ENCODE measurements at places on chromosomes 13 and 19.

DNA sequence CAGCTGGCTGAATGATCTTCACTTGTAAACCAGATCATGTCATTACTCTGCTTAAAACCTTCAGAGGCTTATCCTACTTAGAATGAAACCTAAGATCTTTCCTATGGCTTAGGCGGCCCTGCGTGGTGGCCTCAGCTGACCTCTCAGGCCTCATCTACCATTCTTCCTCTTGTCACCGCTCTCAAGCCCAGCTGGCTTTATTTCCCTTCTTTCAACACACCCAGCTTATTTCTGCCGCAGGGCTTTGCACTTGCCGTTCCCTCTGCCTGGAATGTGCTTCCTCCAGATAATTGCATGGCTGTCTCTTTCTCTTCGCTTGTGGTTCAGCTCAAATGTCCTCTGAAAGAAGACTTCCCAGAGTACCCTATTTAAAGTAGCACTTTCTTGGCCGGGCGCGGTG, 3.6 kb upstream of the ASF1B start:
- DNase-seq: no peak

GRCh38 chr13:58187881-58188280, 556.3 kb downstream of the PCDH17 start:
- no peak for DNase-seq

DNA sequence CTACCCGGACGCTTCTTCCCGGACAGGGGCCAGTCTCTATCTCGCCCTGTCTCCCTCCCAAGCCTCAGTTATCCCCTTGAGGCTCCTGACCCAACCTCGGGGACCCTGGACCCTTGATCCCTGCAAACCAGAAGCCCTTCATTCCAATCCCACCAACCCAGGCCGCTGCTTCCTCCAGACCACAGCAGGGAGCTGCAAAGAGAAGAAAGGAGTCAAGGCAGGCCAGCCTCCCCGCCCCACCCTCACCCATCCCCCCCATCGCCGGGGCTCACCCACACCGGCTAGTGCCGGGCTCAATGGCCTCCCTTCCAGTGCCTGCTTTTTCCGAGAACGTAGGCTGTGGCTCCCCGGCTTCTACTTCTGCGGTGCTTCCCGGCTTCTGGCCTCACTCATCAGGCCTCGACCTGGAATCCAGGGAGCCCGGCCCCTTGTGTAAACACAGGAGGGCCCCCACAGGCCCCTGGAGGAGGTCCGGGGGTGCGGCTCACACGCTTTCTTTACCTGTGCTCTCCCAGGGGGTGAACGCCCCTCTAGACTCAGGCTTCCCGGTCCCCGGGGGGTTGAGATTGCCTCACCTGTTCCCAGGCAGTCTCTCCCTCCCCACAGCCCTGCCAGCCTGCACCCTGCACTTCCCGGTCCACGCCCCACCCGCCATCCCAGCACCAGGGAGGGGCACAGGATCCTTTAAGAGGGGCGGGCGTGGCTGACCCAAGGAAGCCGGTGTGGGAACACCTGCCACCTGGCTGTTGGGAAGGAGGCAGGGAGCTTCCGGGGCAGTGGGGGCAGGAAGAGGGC, at the start of gene FAM83E:
TSS of gene FAM83E (minus strand) at position 641 of the 795 bp plus-strand sequence. CDS start 1,704 bp downstream, outside the sequence.
- DNase-seq: no peak

GRCh38 chr19:1324249-1324805, 38.7 kb downstream of the EFNA2 start:
- no peak for DNase-seq

DNA sequence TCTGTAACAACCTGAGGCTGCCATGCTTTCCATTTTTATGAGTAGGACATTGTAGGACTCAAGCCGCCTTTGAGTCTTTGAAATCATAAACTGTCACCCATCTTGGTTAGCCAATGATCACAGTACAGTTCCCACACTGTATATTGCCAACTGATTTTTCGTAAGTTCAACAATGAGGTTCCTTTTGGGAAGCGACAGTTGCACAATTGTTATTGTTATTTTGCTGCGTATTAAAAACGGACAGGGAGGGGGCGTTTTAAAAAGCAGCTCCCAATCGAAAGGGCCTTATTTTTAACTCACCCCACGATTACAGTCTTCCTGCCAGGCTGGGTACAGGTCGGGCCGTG, 601 bp downstream of the SLC46A3 start:
- no peak for DNase-seq

GRCh38 chr13:43269037-43269481, 245.7 kb downstream of the DNAJC15 start:
- no peak for DNase-seq

GRCh38 chr13:112212533-112212932, 145.6 kb downstream of the SOX1 start:
- DNase-seq: no peak

All from stimulated activated CD4-positive, alpha-beta T cell treated with anti-CD3 and anti-CD28 coated beads, Interleukin-2, amount 100 ng/mL, for 48 hours (primary cell).